ENCODE measurements at places on chromosomes 1 and 21. TPM values are rescaled to one million over a fixed set of nuclear protein-coding genes. Genes with fewer than 3 reads are reported as not detected.

DNA sequence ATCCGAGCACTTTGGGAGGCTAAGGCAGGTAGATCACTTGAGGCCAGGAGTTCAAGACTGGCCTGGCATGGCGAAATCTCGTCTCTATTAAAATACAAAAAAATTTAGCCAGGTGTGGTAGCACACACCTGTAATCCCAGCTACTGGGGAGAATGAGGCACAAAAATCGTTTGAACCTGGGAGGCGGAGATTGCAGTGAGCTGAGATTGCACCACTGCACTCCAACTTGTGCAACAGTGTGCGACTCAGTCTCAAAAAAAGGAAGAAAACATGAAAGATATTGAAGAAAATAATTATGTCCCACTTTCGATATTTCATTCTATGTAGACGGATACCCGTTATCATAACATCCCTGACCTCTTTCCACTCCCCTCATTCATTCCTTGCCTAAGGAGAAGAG is 19.2 kb downstream of the TUT4 start:
- DNase-seq, result no peak

The SAMSN1 gene
- 4.0 TPM for total RNA-seq

DNA sequence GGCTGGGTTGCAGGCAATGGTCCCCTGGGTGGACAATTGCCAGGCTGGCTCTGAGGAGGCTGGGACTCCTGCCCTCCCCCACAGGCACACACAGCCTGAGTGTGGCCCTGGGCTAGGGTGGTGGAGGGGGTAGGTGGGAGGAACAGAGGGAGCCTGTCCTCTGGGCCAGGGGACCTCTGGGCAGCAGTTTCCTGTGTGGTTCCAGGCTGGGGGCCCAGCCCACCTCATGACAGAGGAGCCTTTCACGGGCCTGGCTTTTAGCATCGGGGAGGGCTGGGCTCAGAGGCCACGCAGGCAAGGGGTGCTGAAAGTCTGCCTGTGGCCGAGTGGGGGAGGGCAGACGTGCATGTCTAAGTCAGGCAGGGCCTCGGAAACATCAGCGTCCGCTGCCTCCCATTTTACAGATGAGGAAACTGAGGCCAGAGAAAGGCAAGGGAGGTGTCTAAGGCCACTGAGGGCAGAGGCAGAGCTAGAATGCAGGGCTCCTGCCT is 7.0 kb downstream of the EXTL1 start:
- DNase-seq, result no peak

DNA sequence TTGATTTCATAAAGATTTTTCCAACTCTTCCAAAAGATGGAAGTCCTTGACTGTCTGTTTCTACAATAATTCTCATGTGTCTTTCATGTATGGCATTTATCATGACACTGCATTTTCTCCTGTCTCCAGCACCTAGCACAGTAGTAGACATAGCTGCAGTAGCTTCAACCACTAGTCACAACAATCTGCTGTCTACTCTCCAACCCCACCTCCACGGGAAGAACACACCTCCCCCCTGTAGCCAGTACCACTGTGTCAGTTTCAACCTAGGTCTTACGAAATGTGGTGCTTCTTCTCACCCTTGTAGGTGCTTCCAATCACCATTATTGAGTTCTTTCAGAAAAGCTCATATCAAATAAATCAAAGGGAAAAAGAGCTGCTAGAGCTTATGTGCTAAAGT is 425.1 kb upstream of the ADAMTS5 start:
- no peak for DNase-seq

The SPRR1A gene
- not detected for total RNA-seq

The RGS4 gene
- 280 TPM for total RNA-seq

The RPE65 gene
- not detected for total RNA-seq

DNA sequence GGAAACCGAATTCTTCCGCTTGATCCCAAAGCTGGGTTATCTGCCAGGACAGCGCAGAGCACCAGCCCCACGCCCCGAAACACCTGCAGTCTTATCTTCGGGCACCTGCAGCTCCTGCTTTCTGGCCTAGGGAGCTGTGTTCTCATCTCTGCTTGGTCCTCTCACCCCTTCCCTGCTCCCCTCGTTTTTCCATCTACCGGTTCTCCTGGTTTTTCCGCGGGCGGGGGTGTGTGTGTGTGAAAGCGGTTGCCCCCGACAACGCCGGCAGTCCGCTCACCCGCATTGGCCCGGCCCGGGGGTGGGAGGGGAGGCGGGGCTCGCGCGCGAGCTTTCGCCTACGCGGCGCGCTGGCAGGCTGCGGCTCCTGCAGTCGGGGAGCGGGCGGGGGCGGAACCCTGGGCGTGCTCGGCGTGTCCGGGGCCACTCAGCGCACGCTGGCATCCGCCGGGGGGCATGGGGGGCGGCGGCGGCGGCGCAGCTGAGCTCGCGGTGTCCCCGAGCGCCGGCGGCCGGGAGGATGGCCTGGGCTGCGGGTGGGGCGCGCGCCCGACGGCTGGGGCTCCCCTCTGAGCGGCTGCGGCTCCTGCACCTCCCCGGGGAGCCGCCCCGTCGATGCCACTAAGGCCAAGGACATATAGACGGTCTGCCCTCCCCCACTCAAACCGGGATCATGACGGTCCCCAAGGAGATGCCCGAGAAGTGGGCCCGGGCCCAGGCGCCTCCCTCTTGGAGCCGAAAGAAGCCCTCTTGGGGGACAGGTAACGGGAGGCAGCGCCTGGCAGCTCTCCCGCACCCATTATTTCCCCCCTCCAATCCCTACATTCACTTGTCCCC is 3.2 kb downstream of the ATP8B2 start:
- peak; percentile 24 for DNase-seq

The OR6N1 gene
- total RNA-seq, result not detected

DNA sequence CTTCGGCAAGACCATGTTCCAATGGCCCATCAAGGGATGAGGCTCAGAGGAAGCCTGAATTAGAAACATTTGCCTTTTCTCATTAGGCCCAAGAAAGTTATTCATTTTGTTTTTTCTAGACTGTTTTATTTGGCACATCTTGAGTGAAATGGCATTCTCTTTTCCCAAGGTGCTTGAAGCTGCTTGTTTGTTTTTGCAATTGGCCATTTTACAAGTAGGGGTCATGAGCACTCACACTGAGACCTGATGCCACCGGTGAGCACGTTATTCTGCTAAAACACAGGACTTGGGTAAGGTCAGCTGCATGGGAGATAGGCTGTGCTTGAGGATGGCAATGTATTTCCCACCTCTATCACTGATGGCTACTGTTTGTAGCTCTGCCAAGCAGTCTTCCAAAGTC is 128.1 kb downstream of the TBX15 start:
- no peak for DNase-seq

The PRAMEF25 gene
- total RNA-seq, result not detected

GRCh38 chr1:45658171-45658570 is 28.2 kb downstream of the GPBP1L1 start:
- DNase-seq, result no peak

DNA sequence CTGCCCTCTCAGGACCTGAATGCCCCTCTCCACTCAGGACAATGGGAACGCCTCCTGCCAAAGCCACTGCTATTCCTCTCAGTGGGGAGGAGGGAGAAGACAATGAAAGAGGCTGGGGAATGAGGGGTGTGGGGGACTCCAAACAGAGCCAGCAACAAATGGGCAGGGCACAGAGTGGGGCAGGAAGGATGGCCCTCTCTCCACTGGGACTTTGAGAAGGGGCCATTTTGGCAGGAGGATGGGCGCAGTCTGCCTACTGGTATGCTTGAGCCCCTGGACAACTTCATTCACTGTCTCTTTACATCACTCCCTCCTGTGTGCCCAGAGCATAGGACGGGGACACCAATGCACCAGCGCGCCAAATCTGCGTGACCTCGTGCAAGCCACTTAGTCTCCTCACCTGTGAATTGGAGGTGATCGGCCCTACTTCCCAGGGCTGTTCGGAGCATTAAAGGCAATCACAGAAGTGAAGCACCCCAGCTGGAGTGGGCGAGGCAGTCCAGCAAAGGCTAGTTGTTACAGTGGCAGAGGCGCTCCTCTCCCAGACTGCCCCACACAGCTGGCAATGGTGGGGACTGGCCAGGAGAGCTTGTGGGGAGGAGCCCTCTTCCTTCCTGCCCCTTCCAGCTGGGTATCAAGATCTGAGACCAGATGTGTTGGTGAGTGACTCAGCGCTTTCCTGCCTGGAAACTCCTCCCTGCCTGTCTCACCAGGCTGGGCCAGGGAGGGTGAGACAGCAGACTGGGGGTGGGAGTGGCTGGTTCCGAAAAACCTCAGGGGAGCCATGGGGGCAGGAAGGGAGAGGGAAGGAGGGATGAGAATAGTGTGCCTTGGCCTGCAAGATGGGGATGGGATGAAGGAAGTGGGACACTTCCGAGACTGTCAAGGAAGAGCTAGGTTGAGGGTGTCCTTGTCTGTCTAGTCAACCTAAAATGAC is 22.4 kb upstream of the SYNC start:
- peak; percentile 66 for DNase-seq

GRCh38 chr1:119219711-119220110 is 79.3 kb upstream of the WARS2 start:
- no peak for DNase-seq

The TPTE gene
- not detected for total RNA-seq

DNA sequence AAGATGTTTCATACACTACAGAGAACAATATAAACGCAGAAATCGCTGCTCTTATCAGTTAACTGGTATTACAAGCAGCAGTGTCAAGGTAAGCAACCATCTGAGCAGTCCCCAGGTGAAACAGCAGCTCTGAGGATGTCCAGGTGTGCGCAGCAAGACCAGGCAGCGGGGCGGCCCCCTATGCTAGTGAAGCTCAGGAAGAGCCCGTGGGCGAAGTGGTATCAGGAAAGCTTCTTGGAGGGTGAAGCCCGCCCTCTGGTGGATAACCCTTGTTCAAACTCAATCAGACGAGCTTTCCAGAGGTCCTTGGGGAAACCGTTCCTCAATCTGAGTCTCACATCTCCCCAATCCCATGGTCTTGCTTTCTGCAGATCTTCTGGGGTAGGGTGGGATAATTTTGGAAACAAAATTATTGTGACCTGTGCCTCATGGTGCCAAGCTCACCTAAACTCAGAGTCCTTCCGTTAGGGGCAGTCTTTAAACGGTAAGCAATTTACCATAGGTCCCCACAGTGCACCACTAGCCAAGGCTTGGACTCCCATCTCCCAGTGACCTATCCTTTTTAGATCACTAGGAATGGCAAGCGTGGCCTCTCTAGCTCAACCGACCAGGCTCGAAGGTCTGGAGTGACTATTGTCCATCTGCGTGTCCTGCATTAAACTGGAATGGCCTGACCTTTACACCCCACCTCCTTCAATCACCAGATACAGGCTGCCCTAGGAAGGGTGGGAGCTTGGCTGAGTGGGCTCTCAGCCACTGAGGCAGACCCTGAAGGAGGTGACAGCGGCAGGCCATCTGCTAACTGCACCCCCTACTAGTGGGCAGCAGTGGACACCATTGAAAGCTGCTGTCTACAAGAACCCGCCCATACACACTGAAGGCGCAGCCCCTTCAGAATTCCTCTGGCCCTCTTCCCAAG is 13.6 kb upstream of the FAM110D start:
- DNase-seq, result peak; percentile 45

DNA sequence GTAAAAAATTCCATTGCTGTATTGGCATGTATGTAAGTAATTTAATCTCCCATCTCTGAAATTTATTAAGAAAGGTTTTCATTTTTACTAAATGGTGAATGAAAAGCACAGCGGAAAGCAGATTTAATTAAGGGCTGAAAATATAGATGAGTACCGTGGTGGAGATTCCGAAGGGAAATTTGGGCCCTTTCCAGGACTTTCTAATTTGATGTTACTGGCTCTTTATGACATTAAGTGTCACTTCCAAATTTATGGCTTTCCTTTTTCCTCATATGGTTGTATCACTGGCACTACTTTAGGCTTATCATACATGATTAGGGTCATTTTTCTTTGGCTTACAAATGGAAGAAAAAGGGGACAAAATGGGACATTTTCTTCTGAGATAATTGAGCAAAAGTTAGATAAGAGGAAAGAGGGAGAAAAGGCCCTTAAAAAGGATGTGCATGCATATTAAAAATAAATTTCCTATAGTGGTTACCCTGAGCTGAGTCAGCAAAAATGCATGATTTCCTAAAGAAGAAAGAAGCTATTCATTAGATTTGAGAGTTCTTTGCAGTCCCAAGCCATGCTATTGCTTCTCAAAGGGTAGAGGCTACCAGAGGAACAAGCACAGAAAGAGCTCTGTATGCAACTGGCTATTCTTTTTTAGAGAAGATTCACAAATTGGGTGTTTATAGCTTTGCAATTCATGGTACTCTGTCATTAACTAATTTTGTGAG is 74.9 kb upstream of the CNIH3 start:
- DNase-seq, result no peak

The TSHB gene
- not detected for total RNA-seq

The CHRNB2 gene
- under 0.01 TPM for total RNA-seq

- DNase-seq, result no peak
Measured at GRCh38 chr1:228938537-228938901, 203.2 kb downstream of the RHOU start.

The CACNA1S gene
- total RNA-seq, result not detected

GRCh38 chr1:225700889-225701465 is 48.1 kb upstream of the ENAH start:
- no peak for DNase-seq

- no peak for DNase-seq
Measured at GRCh38 chr1:217188280-217189237, 442.3 kb downstream of the GPATCH2 start.

DNA sequence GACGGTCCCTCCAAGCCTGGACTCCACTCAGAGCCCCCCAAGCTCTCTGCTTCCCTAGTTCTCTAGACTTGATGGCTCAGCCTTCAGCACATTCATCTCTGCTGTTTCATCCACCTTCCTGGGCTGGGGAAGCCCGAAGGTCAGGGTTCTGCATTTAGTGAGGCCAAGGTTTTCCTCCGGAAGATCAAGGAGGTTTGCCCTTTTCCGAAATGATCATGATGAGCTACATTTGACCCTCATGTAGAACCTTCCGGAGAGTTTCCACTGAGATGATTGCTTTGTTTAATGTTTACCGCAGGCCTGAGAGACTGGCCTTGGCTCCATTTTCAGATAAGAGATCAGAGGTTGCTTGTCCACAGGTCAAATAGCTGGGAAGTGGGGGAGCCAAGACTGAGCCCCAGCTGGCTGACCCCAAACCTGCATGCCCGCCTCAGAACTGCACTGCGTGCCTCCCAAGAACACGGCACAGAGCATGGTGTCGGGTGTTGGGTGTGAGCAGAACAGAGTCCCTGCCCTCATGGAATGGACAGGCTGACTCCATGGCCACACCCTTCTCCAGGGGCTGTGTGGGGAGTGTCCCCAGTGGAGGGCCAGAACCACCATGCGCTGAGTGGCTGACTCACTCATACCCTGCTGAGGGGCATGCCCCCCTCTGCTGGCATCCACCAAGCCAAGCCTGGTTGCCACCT is 200.8 kb upstream of the TMEM51 start:
- no peak for DNase-seq

GRCh38 chr1:103941086-103941485 is 191.4 kb downstream of the AMY1C start:
- no peak for DNase-seq
